ENCODE measurements at places on chromosomes 1 and 21.

DNA sequence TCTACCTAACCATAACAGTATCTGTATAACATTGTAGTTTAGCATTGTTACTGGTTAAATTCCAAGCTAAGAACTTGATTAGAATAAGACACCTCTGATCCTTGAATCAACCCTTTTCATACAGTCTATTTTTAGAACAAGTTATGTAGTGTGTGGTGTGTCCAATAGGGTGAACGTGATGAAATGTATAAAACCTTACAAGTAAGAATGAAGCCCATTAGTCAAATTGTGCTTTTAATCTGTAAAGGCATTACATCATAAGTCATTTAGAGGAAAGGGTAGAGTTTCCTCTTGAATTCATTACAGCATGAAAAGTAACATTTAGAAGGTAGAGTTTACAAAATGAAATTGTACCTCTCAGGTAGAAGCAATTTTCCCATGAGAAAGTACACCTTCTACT, 479.2 kb downstream of the LTN1 start:
- no peak for DNase-seq

- DNase-seq: no peak
Measured at GRCh38 chr21:38333301-38334272, 76.8 kb downstream of the KCNJ15 start.

GRCh38 chr1:170354690-170355089, 177.3 kb upstream of the GORAB start:
- DNase-seq: no peak

DNA sequence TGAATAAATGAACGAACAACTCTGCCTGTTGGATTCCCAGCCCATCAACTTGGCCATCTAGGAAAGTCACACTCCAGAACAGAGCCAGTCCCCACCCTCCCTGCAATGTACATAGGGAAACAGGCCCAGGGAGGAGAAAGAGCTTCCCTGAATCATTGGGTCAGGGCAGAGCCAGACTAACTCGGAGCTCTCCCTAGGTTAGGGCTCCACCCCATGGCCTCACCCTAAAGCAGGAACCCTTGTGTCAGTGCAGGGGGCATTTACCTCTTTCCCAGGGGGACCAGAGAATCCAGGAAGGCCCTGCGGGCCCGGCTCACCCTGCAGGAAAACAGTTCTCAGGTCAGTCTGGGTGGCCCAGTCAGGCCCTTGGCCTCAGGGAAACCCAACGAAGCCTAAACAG, 11.6 kb downstream of the COL9A2 start:
- no peak for DNase-seq

DNA sequence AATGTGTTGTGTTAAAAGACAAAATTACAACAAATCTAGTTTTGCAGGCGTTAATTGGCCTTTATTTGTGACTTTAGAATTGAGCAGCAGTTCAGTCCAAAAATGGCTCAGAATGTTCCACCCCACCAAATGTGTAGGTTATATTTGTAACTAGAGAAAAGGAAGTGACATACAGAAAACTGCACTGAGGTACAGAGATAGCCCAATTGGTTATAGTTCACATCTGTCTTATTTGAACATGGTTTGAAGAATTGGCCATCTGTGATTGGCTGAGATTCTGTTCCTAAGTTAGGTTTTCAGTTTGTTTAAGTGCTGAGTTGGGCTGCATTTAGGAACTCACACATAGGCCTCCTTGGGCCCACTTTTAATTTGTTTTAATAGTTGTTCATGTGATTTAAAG, 12.0 kb upstream of the FMO2 start:
- no peak for DNase-seq

DNA sequence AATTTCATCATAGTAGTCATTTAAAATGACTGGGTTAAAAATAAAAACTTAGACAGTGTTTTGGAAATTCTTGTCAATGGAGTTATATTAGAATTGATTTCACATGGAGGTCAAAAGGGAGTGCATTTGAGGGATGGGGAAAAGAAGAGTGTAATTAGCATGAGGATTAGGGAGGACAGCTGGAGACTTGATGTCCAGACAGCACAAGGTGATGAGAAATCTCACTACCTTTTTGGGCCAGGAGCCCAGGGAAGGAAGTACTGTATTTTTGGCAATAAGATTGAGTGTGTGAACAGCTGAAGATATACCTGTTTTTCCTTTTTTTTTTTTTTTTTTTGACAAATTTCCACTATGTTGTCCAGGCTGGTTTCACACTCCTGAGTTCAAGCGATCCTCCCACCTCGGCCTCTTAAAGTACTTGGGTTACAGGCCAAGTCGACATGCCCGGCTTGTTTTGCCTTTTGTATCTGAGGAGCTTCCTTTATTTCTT, 163.6 kb downstream of the PAPPA2 start:
- DNase-seq: no peak

GRCh38 chr1:168553680-168554553, 10.1 kb upstream of the XCL2 start:
- no peak for DNase-seq

Measured in stimulated activated CD4-positive, alpha-beta T cell treated with anti-CD3 and anti-CD28 coated beads, Interleukin-4, amount 100 ng/mL, for 4 hours (primary cell).